Activated naive CD8-positive, alpha-beta T cell treated with anti-CD3 and anti-CD28 coated beads, Interleukin-2, amount 50 U/mL, for 16 hours (primary cell): ENCODE measurements at places on chromosomes 5 and 9.

GRCh38 chr5:156707750-156708149 lies 142.3 kb upstream of the PPP1R2B start:
- DNase-seq, result no peak

GRCh38 chr5:73983644-73984043 lies 357.6 kb downstream of the ARHGEF28 start:
- DNase-seq, result no peak

GRCh38 chr5:73447530-73448462 lies 781 bp downstream of the FOXD1 start:
- DNase-seq, result no peak

GRCh38 chr5:14447958-14448911 lies 133.4 kb upstream of the OTULINL start:
- DNase-seq, result no peak

DNA sequence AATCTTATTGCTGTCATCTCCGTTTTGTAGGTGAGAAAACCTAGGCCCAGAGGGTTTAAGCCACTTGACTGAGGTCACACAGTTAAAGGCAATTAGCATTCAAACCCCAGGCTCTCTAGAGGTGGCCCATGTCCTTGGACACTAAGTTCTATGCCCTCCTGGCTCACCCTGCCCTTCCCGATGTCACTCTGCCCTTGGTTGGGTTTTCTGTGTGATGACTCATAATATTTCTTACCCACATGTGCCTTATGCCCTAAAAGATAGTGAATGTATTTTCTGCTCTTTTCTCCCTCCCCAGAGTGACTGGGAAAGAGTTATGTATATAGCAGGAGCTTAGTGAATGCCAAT lies 174.5 kb upstream of the PITX1 start:
- no peak for DNase-seq

DNA sequence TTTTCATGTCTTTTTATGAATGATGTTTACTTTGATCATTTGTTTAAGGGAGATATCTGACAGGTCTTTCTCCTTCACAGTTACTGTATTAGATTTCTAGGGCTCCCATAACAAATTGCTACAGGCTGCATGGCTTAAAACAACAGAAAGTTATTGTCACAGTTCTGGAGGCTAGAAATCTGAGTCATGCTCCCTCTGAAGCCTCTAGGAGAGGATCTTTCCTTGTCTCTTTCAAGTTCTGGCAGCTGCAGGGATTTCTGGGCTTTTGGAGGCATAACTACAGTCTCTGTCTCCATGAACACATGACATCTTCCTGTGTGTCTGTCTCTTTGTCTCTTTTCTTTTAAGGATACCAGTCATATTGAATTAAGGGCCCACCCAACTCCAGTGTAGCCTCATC lies 557.3 kb upstream of the SEMA6A start:
- DNase-seq, result no peak

DNA sequence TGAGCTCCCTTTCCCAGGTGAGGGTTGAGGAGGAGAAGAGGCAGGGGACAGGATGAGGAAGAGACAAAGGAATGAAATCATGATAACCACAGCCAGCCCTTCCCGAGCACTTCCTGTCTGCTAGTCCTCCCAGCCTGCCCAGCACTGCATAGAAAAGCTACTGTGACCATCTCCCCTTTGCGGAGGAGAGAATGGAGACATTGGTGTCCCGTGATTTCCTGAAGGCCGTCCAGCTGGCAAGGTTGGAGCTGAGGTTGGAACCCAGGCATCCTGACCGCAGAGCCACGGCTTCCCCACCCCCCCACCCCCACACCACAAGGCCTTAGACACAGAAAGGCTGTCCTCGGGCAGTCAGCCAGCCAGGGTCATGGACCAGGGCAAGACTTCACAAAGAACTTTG lies 131.1 kb upstream of the ICE1 start:
- DNase-seq, result no peak

- no peak for DNase-seq
Measured at GRCh38 chr9:136243631-136244030, 2.0 kb downstream of the QSOX2 start.

- no peak for DNase-seq
Measured at GRCh38 chr9:37668116-37668601, 17.4 kb downstream of the FRMPD1 start.

DNA sequence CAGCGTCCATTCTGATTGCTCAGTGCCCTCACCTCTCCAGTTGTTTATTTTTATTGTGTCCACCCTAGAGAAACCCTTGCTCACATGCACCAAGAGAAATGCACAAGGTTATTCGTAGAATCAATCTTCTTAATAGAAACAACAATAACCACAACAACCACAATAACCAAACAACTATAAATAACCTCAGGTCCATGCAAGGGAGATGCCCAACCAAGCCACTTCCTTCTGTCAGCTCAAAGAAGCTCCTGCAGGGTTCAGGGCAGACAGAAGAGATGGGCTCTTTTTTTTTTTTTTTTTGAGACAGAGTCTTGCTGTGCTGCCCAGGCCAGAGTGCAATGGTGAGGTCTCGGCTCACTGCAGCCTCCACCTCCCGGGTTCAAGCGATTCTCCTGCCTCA lies 14.9 kb upstream of the TCOF1 start:
- no peak for DNase-seq

DNA sequence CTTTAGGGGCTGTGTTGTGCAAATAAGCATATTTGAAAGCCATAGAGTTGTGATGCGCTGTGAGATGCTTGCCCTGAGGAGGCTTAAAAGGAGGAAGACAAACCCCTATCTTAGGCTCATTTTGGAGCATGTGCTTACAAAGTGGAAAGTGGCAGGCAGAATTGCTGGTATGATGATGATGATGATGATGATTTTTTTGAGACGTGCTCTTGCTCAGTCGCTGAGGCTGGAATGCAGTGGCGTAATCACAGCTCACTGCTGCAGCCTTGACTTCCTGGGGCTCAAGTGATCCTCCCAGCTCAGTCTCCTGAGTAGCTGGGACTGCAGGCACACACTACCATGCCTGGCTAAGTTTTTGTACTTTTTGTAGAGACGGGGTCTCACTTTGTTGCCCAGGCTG lies 1.7 kb downstream of the CNOT8 start:
- no peak for DNase-seq

DNA sequence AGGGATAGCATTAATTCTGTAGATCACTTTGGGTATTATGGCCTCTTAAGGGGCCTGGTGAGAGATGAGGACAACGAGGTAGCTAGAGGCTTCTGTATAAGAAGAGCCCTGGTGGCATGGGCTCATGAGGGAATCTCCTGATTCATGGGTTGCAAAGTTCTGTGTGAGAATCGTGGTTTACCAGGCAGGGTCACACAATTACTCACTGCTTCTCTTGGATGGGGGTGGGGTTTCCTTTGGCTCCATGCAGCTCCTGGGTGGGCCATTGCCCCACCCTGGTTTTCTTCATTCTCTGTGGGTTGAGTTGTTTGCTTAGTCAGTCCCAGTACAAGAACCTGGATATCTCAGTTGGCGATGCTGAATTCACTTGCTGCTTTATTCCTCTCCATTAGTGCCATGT lies 30.9 kb upstream of the TNFSF15 start:
- no peak for DNase-seq

GRCh38 chr5:115559524-115559923 lies 14.9 kb upstream of the FEM1C start:
- DNase-seq, result no peak

GRCh38 chr9:113488490-113488889 lies 25.0 kb downstream of the RGS3 start:
- DNase-seq, result no peak

GRCh38 chr5:137365126-137365865 lies 133.8 kb downstream of the SPOCK1 start:
- DNase-seq, result no peak

DNA sequence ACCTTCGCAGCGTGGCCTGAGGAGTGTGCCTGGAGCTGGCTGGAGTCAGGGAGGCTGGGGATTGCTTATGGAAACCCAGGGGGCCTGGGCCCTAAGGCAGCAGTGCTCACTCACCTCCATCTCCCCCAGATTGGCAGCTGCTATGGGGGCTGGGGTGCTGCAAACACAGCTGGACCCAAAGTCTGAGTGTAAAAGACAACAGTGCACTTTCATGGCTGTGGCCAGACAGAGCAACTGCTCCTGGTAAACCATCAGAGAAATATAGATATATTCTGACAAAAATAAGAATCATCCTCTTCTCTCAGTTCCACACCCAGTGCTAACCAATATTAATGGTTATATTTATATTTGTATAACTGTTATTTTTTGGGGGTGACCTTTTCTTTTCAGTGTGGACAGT lies 123.9 kb downstream of the TENT4A start:
- no peak for DNase-seq

GRCh38 chr5:7745882-7746610 lies 104.9 kb downstream of the CFAP90 start:
- DNase-seq, result no peak

DNA sequence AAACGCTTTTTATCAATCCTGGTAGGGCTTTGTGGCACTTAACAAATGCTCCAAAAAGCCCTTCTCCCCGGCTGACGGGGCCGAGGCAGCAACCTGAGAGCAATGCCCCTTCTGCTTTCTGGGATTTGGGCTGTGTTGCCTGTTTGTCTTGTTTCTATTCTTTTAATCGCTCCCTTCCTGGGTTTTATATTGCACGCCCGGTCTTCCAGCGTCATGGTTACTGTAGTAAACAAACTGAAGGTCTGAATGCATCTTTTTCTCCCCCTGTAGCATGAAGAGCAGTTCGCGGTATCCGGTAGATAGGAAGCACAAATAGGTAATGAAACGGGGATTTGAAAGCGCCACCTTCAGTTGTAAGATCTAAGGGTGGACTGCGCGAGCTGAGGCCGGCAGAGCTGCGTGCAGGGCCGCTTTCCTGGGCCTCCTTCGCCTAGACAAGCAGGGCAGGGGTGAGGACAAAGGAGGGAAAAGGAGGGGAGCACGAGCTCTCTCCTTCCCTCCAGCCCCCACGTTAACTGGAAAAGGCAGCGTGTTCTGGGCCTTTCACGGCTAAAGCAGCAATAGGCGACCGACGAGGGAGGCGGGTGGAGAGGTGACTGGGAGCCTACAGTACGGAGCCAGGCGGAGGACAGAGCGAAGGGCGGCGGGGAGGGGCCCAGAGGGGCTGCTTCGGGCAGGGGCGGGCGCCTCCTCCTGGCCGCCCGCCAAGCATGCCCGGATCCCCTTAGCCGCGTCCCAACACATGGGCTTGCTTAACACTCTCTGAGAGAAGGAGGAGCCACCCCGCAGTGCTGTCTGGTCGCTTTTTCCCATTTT lies 49.3 kb upstream of the ZNF366 start:
- no peak for DNase-seq

DNA sequence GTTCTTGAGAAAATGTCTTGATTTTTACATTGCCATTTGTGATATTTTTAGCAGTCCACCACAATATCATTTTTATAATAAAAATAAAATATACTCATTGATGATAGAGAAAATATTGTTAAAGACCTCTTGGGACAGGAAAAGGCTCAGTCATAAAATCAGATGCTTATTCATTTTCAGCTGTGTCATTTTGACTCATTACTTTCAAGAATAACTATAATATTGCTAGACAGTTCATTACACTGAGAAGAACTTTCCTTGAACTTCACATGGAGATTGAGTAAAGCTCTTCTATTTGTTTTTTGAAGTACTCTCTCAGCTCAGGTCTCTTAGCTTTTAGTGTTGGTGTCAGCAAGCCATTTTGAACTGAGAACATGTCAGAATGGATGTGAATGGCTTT lies 8.5 kb upstream of the MEIKIN start:
- DNase-seq, result no peak

- no peak for DNase-seq
Measured at GRCh38 chr5:130706696-130707095, 458.4 kb downstream of the HINT1 start.

DNA sequence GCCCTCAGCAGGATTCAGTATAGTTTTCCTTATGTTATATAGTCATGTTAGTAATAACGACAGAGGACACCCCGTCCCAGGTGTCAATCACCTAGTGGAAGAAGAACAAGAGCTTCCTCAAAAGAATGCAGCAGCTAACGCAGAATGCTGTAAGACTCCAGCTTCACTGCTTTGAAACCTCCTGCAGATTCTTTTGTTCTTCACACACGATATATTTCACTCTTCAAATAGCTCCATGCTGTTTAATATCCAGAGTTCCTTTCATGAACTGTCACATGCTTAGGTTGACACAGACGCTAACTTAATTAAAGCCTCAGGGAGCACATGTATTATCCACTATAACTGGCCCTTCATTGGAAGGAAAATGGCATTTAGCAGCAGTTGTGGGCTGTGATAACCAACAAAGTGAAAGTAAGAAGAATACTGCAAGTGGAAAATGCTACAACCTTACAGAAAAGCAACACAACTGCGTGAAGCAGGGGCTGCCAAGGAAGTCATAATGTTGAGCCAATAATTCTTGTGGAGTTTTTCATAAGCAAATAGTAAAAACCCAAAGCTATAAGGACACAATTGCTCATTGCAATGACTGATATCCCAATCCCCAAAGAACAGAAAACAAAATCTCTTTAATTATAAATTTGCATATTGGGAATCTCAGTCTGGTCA lies 387.5 kb downstream of the PLK2 start:
- no peak for DNase-seq

GRCh38 chr5:21680196-21680595 lies 1172.9 kb downstream of the CDH12 start:
- no peak for DNase-seq

DNA sequence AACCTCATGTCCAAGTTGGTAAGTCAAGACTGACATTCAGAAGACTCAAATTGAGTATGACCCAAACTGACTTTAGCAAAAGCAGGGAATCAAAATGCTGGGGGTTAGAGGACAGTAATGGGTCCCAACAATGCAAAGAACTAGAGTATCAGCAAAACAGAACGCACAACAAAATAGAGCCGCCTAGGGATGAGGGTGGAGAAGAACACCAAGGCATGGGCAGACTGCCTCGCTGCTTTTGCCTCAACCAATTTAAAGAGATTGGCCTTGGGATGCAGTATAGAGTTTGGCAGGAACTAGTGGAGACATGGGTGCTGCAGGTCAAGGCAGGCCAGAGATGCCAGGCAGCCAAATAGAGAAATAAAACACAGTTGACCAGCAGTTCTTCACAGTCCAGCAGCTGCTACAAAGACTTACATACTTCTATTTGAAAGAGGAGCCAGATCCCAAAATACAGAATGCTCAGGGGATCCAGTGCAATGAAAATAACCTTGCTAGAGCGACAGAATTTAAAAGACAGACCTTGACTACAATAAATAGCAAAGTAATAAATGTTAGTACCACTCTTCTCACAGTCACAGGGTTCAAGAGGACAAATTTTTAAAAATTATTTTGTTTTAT lies 83.9 kb upstream of the NIPBL start:
- DNase-seq, result no peak

- no peak for DNase-seq
Measured at GRCh38 chr5:115954144-115954543, 8.1 kb upstream of the LVRN start.

- no peak for DNase-seq
Measured at GRCh38 chr5:134073404-134073803, 41.1 kb upstream of the TCF7 start.

DNA sequence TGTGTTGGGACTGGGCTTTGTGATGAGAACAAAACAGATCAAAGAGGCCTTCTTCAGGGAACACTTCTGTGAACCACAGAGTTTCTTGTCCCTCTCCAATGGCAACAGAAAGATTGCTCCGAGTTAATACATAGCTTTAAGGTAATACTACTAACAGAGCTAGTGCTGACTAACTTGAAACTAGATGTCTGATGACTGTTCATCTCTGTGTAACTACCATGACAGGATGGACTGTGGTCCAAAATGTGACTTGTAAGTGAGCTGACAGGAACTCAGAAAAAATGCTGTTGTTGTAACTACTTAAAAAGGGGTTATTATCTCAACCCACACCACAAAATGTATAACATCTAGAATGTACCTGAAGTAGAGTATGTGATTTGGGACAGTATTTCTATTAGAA lies 630.2 kb upstream of the DMAC1 start:
- DNase-seq, result no peak

- DNase-seq, result no peak
Measured at GRCh38 chr5:61995486-61995885, 310.5 kb upstream of the KIF2A start.
